ENCODE measurements at places on chromosomes 4 and X. TPM values are rescaled to one million over a fixed set of nuclear protein-coding genes. Genes with fewer than 3 reads are reported as not detected.

PHOX2B gene
- total RNA-seq, result not detected

CEP135 gene
- total RNA-seq, result 1.7 TPM

RASSF6 gene
- 3.9 TPM for total RNA-seq

SRPK3 gene
- 0.43 TPM for total RNA-seq
